Naive thymus-derived CD4-positive, alpha-beta T cell (primary cell): ENCODE measurements at places on chromosomes 4 and X. TPM values are rescaled to one million over a fixed set of nuclear protein-coding genes. Genes with fewer than 3 reads are reported as not detected.

DNA sequence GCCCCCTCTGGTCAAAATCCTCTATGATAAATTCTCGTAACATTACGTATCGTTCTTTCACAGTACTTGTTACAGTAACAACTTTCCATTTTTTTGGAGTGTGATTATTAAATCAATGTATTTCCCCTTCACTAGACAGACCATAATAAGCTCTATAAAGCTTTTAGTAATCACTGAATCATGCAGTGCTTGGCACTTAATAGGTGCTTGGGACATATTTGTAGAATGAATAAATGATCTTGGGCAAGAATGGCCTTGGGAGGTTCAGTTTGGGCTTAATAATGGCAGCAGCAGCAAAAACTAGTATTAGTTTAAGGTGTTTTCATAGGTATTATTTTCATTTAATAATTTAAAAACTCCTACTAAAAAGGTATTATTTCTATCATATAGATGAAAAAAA, 33.4 kb upstream of the SFRP2 start:
- DNase-seq: no peak

The CDS1 gene
- polyA plus RNA-seq: 0.54 TPM

DNA sequence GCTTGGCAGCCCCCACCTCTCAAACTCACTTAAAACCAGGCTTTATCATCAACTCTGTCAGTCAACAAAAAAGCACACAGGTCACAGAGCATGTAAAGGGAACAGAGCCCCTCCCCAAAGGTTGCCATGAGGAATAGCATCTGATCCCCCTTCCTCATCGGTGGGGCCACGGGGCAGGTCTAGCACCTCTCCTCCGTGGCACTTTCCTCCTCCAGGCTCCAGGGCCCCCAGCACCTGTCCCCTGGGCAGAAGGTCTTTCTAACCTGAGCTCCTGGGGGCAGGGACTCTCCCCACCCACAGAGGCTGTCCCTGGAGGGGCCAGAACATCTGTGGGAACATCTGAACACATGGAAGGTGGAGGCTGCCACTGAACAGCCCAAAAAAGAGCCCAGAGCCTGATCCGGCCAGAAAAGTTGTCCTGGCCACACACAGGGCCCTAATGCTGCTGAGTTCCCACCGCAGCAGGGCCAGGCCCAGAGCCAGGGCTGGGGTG, 65.7 kb downstream of the ZFYVE28 start:
- DNase-seq: no peak

DNA sequence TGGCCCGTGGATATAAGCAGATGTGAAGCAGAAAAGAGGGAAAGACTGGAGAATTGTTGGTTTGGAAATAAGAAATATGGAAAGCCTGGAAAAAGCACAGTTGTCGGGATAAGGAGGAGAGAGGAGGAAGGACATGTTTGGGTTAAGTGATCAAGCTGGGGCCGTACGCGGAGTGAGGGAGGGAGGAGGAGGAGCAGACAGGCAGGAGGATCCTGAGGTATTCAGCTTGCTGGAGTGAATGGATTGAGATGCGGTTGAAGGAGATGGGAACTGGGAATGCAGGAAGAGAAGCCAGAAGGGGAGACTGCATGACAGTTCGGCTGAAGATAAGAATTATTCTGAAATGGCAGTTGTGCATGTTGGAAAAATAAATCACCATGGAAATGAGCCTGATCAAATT, 21.2 kb downstream of the ZFP42 start:
- DNase-seq: no peak

The TMEM156 gene
- 37.0 TPM for polyA plus RNA-seq

DNA sequence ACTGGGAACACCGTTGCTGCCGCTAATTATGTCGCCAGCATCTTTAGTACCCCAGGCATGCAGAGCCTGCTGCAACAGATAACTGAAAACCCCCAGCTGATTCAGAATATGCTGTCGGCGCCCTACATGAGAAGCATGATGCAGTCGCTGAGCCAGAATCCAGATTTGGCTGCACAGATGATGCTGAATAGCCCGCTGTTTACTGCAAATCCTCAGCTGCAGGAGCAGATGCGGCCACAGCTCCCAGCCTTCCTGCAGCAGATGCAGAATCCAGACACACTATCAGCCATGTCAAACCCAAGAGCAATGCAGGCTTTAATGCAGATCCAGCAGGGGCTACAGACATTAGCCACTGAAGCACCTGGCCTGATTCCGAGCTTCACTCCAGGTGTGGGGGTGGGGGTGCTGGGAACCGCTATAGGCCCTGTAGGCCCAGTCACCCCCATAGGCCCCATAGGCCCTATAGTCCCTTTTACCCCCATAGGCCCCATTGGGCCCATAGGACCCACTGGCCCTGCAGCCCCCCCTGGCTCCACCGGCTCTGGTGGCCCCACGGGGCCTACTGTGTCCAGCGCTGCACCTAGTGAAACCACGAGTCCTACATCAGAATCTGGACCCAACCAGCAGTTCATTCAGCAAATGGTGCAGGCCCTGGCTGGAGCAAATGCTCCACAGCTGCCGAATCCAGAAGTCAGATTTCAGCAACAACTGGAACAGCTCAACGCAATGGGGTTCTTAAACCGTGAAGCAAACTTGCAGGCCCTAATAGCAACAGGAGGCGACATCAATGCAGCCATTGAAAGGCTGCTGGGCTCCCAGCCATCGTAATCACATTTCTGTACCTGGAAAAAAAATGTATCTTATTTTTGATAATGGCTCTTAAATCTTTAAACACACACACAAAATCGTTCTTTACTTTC, 1.8 kb downstream of the UBQLN2 start:
- DNase-seq: no peak

DNA sequence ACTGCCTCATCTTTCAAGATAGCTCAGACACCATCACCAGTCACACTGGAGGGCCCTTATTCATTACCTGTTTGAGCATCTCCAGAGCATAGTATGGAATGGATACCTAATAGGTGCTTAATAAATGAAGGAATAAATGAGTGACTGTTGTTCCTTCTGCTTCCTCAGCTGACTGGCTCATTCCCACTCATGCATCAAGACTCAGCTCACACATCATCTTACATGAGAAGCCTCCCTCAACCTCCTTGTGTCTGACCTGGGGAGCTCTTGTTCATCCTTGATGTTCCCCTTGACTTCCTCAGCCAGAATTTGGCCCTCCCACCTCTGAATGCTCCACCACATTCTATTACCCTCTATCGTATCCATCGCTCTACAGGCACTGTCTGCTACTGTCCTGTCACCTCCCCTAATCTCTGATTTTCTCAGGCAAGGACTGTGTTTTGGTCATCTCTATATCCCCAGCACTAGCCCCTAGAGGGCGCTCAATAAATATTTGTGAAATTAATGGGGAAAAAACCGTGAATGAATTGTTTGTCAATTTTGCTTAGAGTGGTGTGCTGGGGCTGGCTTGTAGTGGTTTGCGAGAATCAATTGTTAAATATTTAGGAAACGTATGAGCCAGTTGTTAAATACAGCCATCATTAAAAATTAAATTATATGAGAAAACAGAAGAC, 88.3 kb downstream of the NHSL2 start:
- peak; percentile 24 for DNase-seq

- DNase-seq: no peak
Observed at GRCh38 chr4:25760518-25761157, 102.2 kb downstream of the SEL1L3 start.

The CXXC4 gene
- polyA plus RNA-seq: not detected

GRCh38 chrX:10176121-10177003, 19.6 kb downstream of the CLCN4 start:
- DNase-seq: no peak

The AGTR2 gene
- polyA plus RNA-seq: not detected

The MAGEB6 gene
- polyA plus RNA-seq: not detected

- DNase-seq: no peak
Observed at GRCh38 chr4:3790006-3790561, 23.9 kb downstream of the ADRA2C start.

GRCh38 chrX:65658229-65658628, 9.2 kb upstream of the MSN start:
- no peak for DNase-seq

The CABS1 gene
- polyA plus RNA-seq: not detected
